Regular cardiac myocyte (primary cell): ENCODE measurements at places on chromosomes 12 and 14. TPM values are rescaled to one million over a fixed set of nuclear protein-coding genes. Genes with fewer than 3 reads are reported as not detected.

APOLD1 gene
- 56.6 and 77.2 TPM in 2 replicates for total RNA-seq

UBR7 gene
- 22.0 and 42.0 TPM in 2 replicates for total RNA-seq

ADAM21 gene
- 1.5 and 2.0 TPM in 2 replicates for total RNA-seq

FERMT2 gene
- 132 and 143 TPM in 2 replicates for total RNA-seq

EFS gene
- total RNA-seq: 4.2 and 4.6 TPM in 2 replicates

SLC17A8 gene
- total RNA-seq: not detected in 2 replicates

ACSM4 gene
- not detected in 2 replicates for total RNA-seq

LYZ gene
- total RNA-seq: under 0.01 and 0.28 TPM in 2 replicates

CLEC7A gene
- not detected in 2 replicates for total RNA-seq

P3H3 gene
- 79.6 and 124 TPM in 2 replicates for total RNA-seq

GLT1D1 gene
- total RNA-seq: not detected in 2 replicates
